HuH-7 (cell line): ENCODE measurements at places on chromosomes 16 and 17.

GRCh38 chr17:2563061-2563460 lies 30.4 kb upstream of the PAFAH1B1 start:
- DNase-seq: no peak

DNA sequence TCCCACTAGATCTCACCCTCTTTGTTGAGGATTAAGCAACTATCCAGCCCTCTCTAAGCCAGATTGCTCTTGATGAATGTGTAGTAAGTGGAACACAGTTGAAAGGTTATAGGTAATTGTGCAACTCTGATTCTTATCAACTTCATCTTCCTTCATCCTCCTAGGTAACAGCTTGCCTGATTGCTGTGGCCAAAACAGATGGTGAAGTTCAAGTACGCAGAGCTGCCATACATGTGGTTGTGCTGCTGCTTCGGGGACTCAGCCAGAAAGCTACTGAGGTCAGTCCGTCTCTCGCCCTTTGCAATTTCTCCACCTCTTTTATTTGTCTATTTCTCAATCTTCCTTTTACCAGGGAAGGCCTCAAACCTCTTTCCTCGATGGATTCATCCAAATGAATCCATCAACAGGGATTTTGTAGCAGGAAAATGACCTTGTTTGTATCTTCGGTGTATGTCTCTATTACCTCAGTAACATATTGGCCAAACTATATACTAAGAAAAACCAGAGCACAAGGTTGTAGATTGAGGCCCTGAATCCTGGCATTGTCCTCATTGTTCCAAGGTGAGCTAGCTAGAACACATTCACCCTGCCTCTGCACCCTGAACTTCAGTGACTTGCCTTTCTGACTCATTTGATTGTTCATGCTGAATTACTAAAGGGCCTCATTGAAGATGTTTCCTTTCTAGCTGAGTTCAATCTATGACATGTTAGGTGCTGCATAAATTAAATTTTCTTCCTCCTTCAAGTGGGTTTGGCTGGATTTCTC lies 65.1 kb upstream of the HAS3 start:
- DNase-seq: peak; percentile 47

DNA sequence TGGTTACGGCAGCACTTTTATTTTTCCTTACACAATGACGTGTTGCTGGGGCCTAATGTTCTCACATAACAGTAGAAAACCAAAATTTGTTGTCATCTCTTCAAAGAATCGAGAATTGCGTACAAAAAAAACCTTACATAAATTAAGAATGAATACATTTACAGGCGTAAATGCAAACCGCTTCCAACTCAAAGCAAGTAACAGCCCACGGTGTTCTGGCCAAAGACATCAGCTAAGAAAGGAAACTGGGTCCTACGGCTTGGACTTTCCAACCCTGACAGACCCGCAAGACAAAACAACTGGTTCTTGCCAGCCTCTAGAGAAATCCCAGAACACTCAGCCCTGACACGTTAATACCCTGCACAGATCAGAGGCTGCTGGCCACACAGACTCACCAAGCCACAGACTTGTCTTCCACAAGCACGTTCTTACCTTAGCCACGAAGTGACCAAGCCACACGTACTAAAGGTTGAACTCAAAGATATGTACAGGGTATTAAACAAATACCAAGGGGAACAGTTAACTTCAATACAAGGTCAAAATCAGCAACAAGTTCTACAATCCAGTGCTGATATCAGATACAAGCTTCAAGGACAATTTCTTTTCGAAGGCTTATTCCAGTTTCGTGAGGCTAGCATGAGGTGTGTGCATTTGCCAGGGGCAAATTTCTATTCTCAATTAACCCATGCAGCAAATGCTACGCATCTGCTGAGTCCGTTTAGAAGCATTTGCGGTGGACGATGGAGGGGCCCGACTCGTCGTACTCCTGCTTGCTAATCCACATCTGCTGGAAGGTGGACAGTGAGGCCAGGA lies 2.4 kb downstream of the ACTG1 start:
- no peak for DNase-seq

DNA sequence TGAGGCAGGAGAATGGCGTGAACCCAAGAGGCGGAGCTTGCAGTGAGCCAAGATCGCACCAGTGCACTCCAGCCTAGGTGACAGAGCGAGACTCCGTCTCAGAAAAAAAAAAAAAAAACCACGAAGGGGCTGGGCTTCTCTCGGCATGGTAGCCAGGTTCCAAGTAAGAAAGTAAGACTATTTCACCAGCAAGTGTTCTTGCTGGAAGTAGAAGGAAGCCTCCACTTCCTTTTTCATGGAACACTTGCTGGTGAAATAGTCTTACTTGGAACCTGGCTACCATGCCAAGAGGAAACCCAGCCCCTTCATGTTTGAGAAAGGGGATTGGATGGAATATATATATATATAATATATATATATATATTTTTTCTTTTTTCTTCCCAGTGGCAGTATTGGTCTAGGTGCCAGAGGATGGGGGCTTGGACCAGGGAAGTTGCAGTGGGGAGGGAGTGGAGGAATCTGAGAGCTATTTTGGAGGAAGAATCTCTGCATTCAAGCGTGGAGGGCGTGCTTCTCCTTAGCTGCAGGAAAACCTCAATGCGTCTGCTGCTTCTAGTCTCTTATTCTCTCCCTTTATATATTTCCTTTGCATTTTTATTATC lies 7.2 kb upstream of the N4BP1 start:
- DNase-seq: no peak

- DNase-seq: no peak
Observed at GRCh38 chr16:11530171-11530940, 56.4 kb downstream of the LITAF start.

DNA sequence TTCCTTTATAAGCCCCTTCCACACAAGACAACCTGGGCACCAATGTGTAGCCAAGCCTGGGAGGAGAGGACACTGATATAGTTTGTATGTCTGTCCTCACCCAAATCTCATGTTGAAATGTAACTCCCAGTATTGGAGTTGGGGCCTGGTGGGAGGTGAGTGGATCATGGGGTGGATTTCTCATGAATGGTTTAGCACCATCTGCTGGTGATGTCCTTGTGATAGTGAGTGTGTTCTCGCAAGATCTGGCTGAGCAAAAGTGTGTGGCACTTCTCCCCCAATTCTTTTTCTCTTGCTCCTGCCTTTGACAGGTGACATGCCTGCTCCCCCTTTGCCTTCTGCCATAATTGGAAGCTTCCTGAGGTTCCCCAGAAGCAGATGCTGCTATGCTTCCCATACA lies 135.8 kb downstream of the USP31 start:
- DNase-seq: no peak

DNA sequence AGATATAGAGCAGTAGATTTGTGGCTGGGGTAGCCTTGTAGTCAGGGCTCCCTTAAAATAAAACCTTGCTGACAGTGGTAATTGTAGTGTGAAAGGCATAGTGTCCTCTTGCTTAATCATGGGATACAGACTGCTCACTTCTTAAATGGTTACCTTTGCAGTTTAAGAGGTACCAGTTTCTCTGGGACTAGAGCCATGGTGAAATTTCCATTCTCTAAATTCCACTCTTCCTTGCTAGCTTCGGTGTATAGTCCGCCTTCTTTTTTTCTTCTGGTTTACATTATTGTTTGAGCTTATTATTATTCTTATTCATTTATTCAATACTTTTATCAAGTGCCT lies 1.6 kb downstream of the CCP110 start:
- DNase-seq: no peak

DNA sequence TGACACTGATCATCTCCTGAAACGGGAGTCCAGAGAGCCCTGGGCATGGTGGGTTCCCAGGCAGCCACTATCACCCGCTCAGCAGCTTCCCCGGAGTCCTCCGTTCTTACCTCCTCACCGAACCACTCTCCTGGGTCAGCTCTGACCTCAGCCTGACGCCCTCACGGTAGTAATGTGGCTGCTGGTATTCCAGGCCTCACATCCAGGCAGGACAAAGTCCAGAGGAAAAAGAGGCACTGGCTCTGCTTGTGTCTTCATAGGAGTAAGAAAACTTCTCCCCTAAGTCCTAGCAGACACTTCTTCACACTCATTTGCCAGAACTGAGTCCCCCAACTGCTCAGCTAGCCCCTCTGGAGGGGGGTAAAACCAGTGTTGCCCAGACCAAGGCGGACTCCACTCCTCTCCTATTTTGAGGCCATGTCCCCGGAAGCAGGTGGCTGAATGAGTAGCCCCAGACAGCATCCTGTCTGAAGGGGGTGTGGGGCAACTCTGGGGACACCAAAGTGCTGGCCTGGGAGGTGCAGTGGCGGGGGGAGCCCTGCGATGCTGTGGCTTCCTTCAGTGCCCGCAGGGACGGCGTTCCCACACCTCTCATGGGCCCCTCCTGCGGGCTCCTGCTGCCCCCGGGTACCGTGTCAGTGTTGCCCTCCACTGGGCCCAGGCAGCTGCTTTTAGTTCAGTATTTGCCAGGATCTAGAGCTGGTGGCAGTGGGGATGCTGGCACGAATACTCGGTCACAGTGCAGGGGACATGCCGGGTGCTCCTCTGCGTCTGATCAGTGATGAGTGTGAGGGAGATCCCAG lies 5.4 kb downstream of the FSCN2 start:
- no peak for DNase-seq

DNA sequence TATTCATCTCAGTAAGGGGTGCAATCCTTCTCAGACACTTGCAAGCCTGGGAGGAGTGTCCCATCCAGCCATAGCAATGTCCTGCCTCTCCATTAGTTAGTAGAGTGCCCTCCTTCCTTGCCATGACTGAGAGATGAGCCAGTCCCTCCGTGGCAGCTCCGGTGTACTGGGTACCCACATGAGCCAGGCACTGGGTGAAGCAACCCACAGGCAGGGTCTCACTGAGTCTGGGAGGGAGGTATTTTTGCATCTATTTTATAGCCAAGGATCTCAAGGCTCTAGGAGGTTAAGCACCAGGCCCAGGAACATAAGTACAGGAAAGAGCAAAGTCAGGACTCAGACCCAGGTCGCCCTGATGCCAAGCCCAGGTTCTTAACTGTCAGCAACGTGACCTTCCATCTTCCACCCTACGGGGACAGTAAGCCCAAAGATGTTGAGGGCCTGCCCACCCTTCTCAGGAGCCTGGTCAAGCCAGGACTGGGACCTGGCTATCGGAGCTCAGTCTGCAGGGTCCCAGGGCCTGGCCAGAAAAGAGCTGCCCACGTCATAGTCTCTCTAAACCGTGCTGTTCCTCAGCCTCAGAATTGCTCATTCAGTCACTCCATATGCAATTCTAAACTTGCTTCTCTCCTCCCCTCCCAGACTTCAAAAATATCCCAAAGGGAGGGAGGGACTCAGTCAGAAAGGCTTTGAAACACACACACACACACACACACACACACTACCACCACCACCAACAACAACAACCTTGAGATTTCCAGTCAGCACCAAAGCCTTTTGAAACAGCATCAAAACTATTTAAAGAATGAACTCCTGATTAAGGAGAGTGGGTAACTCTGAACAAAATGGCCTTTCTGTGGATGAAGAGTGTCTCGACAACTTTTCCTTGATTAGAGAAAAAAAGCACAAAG lies 16.6 kb downstream of the NOS2 start:
- DNase-seq: no peak

DNA sequence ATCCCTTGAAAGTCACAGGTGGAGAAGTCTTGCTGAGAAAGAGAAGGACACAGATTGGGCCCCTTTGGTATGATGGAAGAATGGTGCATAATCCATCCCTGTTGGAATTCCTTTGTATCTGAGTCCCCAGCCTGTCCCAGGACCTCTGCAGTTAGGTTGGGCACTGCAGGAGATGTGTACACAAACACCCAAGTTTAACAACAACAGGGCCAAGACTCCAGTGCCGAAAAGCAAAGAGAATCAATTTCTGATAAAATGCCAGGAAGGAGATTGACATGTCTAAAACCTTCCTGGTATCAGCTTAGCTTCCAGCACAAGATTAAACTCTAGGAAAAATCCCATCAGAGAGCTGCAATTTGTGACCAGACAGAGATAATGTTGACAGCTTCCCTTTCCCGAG lies 32.9 kb downstream of the KATNIP start:
- DNase-seq: no peak

GRCh38 chr16:88359008-88359407 lies 23.8 kb upstream of the ZNF469 start:
- DNase-seq: no peak

GRCh38 chr17:8120520-8121406 lies 2.4 kb upstream of the ALOXE3 start:
- DNase-seq: peak; percentile 34

GRCh38 chr17:18235743-18236256 lies 10.4 kb downstream of the LLGL1 start:
- DNase-seq: no peak

- no peak for DNase-seq
Observed at GRCh38 chr17:64115822-64116534, 14.0 kb downstream of the ERN1 start.

- no peak for DNase-seq
Observed at GRCh38 chr16:53743149-53743566, 39.2 kb downstream of the FTO start.

DNA sequence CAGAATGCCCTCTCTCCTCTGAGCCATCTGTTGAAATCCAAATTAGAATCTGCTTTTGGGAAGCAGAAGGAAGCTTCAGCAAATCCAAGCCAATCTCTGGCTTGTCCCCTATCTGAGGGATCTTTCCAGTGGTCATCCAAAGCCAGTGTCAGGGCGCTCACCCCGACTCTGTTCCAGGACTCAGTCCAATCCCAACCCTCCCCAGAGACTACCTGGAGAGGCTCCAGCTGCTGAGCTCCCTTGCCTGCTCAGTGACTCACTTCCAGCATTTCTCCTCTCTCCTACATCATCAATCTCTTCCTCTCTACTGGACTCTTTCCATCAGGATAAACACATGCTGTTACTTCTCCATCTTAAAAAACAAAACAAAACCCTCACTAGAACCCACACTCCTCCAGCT lies 2.4 kb downstream of the MATCAP1 start:
- no peak for DNase-seq

DNA sequence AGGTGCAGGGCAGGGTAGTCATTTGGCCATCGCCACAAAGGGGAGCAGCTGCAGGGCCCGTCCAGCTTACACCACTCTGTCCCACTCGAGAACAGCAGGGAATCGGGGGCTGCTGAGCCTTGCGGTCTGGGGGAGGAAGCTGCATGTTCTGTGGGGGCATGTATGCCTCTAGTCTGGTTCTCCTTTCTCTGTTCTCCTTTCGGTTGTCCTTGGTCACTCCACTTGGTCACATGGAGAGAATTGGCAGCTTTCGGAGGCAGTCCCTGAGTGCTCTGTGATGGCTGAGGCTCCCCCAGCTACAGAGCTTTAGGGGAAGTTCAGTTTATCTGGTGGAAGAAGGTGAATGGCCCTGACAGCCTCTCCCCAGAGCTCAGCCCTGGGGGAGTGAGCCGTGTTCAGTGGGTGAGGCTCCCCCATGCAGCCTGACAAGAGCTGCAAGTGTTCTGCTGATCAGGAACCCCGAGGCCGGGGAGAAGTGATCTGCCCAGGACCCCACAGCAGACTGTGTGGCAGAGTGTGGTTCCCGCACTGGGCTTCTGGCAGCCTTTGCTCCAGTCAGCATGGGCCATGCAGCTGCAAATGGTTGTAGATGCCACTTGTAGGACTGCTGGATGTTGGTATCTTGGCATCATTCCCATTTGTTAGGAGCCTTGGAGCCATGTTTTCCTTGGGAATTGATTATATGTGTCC lies 22.3 kb upstream of the SMPD3 start:
- no peak for DNase-seq
